Fibroblast of the aortic adventitia (primary cell): ENCODE measurements at places on chromosomes 1 and 21.
A peak's percentile ranks its signal among the peaks of the same experiment; 100 is the strongest.

GRCh38 chr1:27392096-27392777, at the start of gene GPR3:
Gene GPR3 (plus strand): TSS chr1:27392622. CDS start chr1:27393799, 1,177 bp downstream.
- peak; percentile 83 for DNase-seq

- no peak for DNase-seq
These were observed 28.4 kb upstream of the PADI1 start for GRCh38 chr1:17176306-17177061.

- no peak for DNase-seq
These were observed 235.2 kb downstream of the FGGY start for GRCh38 chr1:59532102-59532501.

DNA sequence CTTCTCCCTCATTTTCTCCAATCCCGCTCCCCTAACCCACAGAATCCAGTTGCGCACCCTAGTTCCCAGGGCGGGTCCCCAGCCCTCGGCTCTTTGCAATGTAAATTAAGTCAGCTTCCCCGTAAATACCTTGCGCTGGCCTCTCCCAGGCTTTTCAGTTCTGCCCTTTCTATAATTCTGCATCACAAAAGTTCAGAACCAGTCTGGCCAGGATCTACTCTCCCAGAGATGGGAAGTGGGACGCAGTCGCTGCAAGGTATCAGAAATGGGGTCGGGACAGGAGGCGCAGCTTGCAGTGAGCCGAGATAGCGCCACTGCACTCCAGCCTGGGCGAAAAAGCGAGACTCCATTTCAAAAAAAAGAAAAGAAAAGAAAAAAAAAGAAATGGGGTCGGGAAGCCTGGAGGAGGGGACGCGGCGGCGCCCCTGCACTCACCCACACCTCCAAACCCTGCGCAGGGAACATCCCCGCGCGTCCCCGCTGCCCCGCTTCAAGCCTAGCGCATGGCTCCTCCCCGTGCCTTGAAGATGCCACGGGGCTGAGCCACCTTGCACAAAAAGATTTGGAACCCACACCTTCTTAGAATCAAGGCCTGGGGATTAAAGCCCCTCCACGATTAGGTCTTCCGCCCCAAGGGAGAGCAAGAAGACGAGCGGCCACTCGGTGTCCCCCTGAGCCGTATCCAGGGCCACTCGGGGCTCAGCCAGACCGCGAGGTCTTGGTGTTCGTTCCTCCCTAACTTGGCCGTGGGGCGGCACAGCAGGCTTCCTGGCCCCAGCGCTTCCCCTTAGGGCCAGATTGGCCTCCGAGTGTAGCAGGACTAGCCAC, 27.2 kb upstream of the ITLN2 start:
- DNase-seq, result no peak

DNA sequence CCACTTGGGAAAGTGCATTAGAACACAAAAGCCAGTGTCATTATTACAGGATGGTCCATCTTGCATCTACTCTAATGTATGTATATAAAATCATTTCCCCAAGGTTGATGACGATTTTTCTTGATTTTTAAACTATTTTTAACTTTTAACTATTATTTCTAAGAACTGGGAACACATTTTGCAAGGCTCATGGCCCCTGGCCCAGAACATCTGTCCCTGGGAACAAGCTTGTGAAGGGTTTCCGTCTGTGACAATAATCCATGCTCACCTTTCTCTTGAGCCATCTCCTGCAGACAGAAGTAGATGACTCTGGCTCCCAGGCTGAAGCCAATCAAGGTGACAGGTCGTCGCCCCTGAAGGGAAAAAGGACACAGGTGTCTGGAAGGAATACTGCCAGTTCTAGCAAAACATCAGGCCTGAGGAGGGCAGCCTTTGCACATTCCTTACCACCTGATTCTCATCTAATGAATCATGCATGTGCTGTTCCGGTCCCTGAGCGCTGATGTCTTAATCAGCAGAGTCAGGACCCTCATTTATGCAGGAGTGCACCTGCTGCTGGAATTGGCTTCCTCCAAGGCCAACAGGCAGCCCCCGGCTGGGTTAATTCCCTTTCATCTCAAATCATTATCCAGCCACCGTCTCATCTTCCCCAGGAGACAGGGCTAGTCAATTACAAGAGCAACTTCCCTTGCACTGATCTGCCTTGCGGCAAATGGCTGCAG, 62.5 kb downstream of the TMCO4 start:
- peak; percentile 12 for DNase-seq
